MV-4-11 (cell line): ENCODE measurements at places on chromosomes 7 and 10.

DNA sequence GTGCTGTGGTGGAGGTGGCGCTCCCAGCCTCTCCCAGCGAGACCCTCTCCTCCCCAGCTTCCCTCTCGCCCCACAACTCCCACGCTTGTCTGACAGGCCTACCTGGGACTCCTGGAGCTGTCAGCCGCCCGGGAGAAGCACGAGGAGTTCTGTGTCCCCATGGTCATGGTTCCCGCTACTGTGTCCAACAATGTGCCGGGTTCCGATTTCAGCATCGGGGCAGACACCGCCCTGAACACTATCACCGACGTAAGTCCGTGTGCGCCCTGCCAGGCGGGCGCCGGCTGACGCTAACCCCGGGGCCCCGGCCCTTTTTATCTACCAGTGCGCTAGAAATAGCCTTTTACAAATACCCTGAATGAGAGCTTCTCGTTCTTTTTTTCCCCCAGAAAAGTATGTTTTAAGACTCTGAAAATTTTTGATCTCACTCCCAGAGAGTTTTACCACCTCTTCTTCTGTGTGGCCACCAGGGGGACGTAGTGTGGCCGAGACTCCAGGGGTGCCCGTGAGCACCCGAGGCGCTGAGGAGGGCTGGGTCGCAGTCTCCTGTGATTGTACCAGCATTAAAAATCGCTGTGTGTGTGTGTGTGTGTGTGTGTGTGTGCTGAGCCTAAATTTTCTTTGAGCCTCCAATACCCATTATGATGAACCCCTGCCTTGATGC is 52.6 kb downstream of the PFKP start:
- DNase-seq, result no peak

GRCh38 chr7:44667190-44667589 is 60.8 kb downstream of the OGDH start:
- DNase-seq, result peak; percentile 86

DNA sequence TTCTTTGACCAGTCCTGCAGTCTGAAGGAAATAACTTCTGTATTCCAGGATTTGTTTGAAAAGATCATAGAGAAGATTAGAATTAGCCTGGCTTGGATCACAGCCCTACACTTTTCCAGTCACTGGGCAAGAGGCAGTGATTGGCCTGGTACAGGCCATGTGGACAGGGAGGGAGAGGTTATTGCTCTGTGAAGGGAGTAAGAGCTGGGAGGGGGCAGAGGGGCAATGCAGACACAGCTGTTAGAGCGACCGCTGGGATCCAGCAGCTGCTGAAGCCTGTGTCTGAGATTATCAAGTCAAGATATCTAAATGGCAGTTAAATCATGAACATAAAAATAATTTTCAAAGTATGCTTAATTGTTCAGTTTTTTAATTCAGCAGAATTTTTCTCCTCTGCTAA is 257.3 kb downstream of the SDK1 start:
- no peak for DNase-seq

DNA sequence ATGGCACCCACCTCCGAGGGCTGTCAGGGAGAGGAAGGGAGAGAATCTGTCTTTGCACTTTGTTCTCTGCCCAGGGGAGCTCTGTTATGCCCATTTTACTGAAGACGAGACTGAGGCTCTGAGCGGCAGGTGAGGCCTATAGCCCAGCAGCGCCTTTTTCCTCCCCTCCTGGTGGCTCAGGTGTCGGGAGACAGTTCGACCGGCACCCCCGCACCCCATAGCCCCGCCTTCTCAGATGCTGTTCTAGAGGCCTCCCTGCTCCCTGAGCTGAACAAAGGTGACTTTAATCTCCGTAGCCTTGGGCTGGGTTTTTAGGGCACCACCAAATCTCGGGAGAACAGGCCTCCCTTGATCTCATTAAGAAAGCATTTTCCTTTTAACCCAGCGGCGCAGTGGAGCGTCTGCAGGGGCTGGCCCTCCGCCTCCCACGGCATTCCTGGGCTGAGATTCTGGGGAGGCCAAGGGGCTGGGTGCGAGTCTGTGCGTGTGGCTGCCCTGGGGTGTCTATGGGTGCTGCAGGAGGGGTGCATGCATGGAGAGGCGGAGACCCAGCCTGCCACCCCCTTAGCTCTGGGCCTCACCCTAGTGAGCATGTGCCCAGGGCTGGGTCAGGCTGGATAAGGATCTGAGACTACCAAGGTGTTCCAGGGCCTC is 3.3 kb downstream of the LFNG start:
- no peak for DNase-seq

- no peak for DNase-seq
Observed at GRCh38 chr7:80082213-80082612, 52.4 kb upstream of the GNAI1 start.

DNA sequence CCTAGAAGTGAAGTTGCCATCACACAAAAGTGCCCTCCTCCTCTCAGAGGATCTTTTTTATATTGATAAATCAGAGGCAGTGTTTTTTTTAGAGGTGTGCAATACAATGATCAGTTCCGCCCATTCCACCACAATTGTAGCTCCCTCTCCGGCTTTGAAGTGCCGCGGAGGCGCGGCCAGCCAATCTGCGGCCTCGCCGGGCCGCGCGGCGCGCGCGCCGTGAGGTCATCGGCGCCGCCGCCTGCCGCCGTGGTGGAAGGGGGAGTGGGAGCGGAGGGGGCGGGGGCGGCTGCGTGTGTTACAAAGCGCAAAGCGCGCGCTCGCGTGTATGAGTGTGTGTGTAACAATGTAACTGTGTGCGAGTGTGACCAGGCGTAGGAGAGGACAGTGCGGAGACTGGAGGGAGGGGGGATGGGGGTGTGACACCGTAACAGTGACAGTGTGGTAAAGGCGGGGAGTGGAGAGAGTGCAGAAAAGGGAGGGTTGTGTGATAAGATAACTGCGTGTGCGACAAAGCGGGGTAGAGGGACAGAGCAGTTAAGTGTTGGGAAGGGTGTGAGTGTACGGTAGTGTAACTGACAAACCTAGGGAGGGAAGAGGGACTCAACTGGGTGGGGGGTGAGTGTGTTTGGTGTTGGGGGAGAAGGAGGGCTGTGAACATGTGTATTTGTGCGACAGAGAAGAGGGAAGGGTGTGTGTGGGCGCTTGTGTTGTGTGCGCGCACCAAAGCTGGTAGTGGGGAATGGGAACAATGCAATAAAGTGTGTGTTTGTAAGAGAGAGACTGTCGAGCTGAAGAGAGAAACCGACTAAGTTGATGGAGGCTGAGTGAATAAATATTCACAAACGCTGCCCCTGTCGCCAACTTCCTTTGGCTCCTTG is at the start of gene SP8:
SP8 (minus strand) TSS at position 108 of the 881 bp plus-strand sequence; CDS start at position 20, 88 bp downstream.
- no peak for DNase-seq

- DNase-seq, result no peak
Observed at GRCh38 chr10:105041956-105042355, 400.9 kb downstream of the SORCS3 start.

DNA sequence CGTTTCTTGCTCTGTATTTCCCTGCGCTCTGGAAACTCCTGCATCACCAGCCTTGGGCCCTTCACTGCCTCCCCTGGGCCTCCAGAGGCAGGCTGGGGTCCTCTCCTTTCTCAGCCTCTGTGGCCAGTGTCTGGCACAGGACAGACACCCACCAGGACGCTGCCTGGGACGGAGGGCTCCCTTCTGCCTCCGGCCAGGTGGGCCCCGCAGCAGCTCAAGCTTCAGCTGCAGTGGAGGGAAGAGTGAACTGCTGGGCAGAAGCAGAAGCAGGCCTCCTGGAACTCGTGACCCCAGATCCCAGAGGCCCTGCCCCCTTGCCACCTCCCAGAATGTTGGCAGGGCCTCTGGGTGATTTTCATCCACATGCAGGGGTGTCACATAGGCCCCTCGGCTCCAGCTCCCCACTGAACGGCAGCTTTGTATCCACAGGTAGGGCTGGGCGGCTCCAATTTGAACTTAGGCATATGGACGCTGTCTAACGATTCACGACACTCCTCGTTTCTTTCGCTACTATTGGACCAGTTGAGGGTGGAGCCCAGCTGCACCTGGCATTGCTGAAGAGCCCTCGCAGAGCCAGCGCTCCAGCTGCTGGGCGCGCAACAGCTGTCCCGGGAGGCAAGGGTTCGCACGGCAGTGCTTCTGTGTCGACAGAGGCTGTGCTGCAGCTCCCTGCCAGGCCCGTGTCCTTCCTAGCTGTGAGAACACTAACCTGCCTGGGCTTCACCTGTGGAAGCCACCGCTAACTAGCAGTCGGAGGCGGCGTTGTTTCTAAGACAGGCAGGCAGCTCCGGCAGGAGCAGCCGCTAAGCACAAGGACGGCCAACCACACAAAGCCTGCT is 18.4 kb upstream of the GPR146 start:
- peak; percentile 39 for DNase-seq

GRCh38 chr10:6465437-6465836 is 114.6 kb downstream of the PRKCQ start:
- no peak for DNase-seq

DNA sequence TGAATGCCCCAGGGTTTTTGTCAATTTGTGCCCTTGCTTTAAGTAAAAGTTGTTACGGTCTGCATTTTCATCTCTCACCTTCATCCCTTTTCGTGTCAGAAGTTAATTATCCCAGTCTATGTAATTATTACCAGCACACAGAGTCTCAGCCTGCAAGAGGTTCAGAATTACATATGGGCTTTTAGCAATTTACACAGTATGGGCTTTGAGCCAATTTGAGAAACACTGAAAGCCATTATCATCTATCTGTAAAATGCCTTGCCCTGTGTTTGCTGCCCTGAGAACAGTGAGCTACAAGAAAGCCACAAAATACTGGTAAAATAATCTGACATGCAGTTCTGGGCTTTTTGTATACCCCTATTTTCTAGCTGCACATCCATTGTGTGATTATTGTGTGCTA is 125.6 kb upstream of the STEAP4 start:
- no peak for DNase-seq

DNA sequence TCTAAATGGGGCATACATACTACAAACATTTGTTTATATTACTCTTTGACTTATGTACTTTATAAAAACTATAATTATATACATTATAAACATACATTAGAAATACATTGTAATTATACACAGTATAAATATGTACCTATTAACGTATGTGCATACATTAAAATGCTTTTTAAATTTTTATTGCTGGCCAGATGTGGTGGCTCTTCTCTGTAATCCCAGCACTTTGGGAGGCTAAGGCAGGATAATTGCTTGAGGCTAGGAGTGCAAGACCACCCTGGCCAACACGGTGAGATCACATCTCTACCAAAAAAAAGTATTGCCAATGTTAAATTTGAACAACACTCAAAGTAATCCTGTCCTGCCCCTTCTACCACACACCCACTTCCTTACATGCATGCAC is 1037.0 kb downstream of the GRM8 start:
- DNase-seq, result no peak

DNA sequence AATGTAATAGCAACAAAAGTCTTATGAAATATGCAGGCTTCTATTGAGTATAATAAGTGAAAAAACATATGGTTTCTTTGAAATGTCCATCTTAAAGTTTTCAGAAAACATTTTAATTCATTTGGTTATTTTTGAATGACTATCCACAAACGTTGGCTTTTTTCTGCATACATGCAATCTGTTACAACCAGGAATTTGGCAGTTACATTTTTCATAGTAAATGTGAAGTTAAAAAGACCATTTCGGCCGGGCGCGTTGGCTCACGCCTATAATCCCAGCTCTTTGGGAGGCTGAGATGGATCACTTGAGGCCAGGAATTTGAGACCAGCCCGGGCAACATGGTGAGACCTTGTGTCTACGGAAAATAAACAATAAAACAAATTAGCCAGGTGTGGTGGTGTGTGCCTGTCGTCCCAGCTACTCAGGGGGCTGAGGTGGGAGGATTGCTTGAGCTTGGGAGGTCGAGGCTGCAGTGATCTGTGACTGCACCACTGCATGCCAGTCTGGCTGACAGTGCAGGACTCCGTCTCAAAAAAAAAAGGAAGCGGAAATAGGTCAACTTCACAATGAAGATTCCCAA is 73.9 kb upstream of the NMT2 start:
- no peak for DNase-seq

DNA sequence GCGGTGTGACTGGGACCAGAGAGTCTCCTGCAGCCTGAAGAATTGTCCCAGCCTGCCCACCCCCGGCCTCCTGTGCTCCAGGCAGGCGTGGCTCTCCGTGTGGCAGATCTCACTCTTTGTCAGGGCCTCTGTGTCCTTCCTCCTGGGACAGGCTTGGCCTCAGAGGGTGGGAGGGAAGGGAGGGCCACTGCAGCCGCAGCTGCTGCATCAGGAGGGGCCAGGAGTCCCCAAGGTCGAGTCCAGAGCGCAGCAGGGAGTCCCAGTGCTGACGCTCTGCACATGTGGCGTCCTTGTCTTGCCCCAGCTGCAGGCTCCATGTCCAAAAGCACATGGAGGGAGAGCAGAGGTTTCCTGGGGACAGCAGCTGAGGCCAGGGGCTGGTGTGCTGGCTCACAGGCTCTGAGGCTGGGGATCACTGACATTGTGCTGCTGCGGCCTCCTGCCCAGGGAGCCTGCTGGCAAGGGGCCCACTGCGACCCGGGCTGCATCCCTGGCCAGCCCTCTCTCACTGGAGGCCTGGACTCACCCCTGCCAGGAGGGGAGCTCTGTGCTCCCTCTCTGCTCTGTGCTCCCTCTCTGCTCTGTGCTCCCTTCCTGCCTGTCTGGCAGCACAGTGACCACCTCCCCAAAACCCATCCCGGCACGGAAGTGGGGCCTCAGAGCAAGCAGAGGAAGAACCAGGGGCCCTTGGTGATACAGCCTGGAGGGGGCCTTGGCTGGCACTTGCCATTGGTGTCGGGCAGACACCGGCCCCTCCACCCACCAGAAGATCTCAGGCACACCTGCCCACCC is 114.6 kb upstream of the RET start:
- peak; percentile 8 for DNase-seq
